ENCODE measurements at places on chromosomes 16 and 17. TPM values are rescaled to one million over a fixed set of nuclear protein-coding genes. Genes with fewer than 3 reads are reported as not detected.

- no peak overlapping the region for H3K27ac ChIP-seq
- no peak overlapping the region for H3K4me3 ChIP-seq
- peaks cover 3% of the 10 kb centered on the region for H3K4me1 ChIP-seq
- peaks cover 22% of the 10 kb centered on the region for H3K36me3 ChIP-seq
- peak; percentile 25 for DNase-seq
Observed at GRCh38 chr17:17811381-17812210, 25.2 kb downstream of the SREBF1 start.

GRCh38 chr16:85249418-85250146 lies 137.3 kb upstream of the CIBAR2 start:
- H3K27ac ChIP-seq: no peak overlapping the region
- H3K36me3 ChIP-seq: no peaks in the 10 kb centered on the region
- no peaks in the 10 kb centered on the region for H3K27me3 ChIP-seq
- no peaks in the 10 kb centered on the region for H3K4me1 ChIP-seq

- H3K27me3 ChIP-seq: peaks cover 5% of the 10 kb centered on the region
- H3K36me3 ChIP-seq: no peaks in the 10 kb centered on the region
- DNase-seq: no peak
- no peak overlapping the region for H3K27ac ChIP-seq
- H3K4me3 ChIP-seq: no peak overlapping the region
Observed at GRCh38 chr17:62866471-62866870, 58.4 kb upstream of the MARCHF10 start.

- H3K27ac ChIP-seq: no peak overlapping the region
- H3K27me3 ChIP-seq: no peaks in the 10 kb centered on the region
- peaks cover 46% of the 10 kb centered on the region for H3K4me1 ChIP-seq
- no peak overlapping the region for H3K4me3 ChIP-seq
- DNase-seq: no peak
Observed at GRCh38 chr16:9114112-9114511, 22.7 kb downstream of the HAPSTR1 start.

DNA sequence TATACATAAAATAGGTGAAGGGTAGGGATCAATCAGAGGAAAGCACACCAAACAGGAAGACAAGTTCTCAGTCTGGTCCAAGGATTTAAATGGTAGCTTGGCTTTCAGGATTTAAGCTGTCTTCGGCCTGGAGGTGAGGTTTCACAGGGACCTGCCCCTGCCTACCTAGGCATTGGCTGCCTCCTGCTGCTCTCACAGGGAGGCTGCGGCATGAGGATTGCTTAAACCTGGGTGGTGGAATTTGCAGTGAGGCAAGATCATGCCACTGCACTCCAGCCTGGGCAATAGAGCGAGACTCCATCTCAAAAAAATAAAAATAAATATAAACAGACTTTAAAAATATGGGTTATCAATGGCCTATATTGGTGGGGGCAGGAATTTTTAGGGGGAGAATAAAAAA lies 114.5 kb downstream of the GAS7 start:
- no peak overlapping the region for H3K27ac ChIP-seq
- no peaks in the 10 kb centered on the region for H3K27me3 ChIP-seq
- no peaks in the 10 kb centered on the region for H3K36me3 ChIP-seq

DNA sequence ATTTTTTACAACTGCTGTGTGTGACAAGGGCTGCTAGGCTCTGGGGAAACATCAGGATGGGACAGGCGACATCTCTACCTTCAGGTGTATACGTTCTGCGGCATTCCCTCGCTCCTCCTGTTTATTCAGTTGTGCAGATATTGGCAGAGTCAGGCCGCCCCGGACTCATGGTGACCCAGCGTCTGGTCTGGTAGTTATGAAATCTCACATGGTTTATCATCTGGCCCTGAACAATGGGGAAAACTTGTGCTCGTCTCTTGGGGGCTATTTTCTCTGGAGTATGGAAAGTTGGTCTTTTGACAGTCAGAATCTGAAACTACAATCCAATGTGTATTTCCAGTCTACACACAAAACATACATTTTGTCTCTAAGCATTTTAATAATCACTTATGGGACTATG lies 3.3 kb downstream of the MARCHF10 start:
- H3K27ac ChIP-seq: no peak overlapping the region
- no peaks in the 10 kb centered on the region for H3K27me3 ChIP-seq
- H3K4me3 ChIP-seq: no peak overlapping the region

GRCh38 chr17:45424769-45425124 lies 7.9 kb downstream of the ARHGAP27 start:
- H3K36me3 ChIP-seq: no peaks in the 10 kb centered on the region
- DNase-seq: no peak
- H3K4me3 ChIP-seq: no peak overlapping the region
- no peaks in the 10 kb centered on the region for H3K4me1 ChIP-seq
- H3K27ac ChIP-seq: no peak overlapping the region

DNA sequence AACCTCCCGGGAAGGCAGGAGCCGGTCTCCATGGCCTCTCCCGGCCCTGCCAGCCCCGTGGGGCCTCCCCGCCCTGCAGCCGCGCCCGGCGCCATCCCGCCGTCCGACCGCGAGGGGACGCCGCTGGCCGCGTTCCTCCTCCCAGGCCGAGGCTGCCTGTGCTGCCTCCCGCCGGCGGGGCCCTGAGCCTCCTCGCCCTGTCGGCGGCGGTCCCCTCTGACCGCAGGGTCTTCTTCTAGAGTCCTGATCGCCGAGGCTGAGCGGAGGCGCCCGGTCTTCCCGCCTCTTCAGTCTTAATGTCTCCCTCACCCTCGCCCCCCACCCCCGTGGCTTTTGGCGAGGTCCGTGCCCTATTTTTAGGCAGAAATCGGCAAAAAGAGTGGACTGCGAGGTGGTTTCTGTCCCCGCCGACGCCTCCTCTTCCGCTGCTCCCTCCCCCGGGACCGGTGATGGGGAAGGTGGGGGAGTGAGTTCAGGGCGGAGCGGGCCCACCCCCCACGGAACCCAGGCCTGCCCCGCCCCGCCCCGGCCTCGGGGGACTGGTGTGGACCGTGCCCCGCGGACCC lies 794 bp upstream of the CPNE7 start:
- peak; percentile 63 for DNase-seq
- H3K4me1 ChIP-seq: peaks cover 9% of the 10 kb centered on the region
- H3K27me3 ChIP-seq: no peaks in the 10 kb centered on the region
- H3K4me3 ChIP-seq: peak overlapping the region; percentile 21

GRCh38 chr16:30996324-30996984 lies 11.4 kb downstream of the HSD3B7 start:
- H3K4me3 ChIP-seq: peak overlapping the region; percentile 50
- no peaks in the 10 kb centered on the region for H3K4me1 ChIP-seq
- no peaks in the 10 kb centered on the region for H3K27me3 ChIP-seq
- H3K27ac ChIP-seq: no peak overlapping the region
- peak; percentile 18 for DNase-seq

GRCh38 chr16:79950932-79951719 lies 350.6 kb upstream of the MAF start:
- H3K27ac ChIP-seq: no peak overlapping the region
- no peak overlapping the region for H3K4me3 ChIP-seq
- H3K4me1 ChIP-seq: no peaks in the 10 kb centered on the region
- H3K27me3 ChIP-seq: no peaks in the 10 kb centered on the region
- DNase-seq: no peak

The KCNG4 gene
- total RNA-seq: not detected

The SLC22A31 gene
- not detected for total RNA-seq

The KIF19 gene
- total RNA-seq: 0.84 TPM

All from endothelial cell of umbilical vein (primary cell).